ENCODE measurements at places on chromosomes 13 and 19. TPM values are rescaled to one million over a fixed set of nuclear protein-coding genes. Genes with fewer than 3 reads are reported as not detected.

GARIN5A gene
- 0.50 TPM for total RNA-seq

KLK2 gene
- not detected for total RNA-seq

KLF1 gene
- not detected for total RNA-seq

APLP1 gene
- not detected for total RNA-seq

FRY gene
- 18.4 TPM for total RNA-seq

SLC1A6 gene
- not detected for total RNA-seq

GRCh38 chr19:32771596-32771995 is 52.0 kb downstream of the TDRD12 start:
- DNase-seq = no peak

- no peak for DNase-seq
Measured at GRCh38 chr13:99963816-99964339, 7.7 kb downstream of the ZIC5 start.

DNA sequence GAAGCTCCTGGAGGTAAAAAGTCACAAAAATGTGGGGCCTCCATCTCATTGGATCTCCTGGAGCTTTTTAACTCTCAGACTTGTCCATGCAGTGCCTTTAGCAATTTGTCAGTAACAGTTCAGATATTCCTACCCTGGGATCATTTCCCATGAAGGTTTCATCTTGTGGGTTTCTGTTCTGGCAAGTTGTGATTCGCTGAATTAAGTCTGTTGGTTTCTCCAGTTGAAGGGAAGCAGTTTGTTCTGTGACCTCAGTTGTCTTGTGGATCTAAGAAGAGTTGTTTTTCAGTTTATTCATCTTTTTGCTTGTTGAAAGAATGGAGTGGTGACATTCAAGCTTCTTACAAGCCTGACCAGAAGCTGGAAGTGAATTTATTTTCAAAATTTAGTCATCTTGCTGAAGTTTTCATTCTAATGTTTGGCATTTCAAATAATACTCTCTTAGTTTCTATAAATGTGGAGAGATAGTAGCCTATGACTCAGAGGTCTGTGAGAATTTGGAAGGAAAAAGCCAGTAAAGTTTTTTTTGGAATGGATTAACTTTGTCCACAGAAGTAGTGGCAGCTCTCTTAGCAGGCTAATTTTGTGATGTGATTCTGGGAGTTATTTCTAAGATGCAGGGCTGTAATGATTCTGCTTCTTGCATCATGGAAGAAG is 120.1 kb upstream of the CSNK1A1L start:
- no peak for DNase-seq

- no peak for DNase-seq
Measured at GRCh38 chr19:7953060-7953459, 9.6 kb upstream of the TIMM44 start.

DNA sequence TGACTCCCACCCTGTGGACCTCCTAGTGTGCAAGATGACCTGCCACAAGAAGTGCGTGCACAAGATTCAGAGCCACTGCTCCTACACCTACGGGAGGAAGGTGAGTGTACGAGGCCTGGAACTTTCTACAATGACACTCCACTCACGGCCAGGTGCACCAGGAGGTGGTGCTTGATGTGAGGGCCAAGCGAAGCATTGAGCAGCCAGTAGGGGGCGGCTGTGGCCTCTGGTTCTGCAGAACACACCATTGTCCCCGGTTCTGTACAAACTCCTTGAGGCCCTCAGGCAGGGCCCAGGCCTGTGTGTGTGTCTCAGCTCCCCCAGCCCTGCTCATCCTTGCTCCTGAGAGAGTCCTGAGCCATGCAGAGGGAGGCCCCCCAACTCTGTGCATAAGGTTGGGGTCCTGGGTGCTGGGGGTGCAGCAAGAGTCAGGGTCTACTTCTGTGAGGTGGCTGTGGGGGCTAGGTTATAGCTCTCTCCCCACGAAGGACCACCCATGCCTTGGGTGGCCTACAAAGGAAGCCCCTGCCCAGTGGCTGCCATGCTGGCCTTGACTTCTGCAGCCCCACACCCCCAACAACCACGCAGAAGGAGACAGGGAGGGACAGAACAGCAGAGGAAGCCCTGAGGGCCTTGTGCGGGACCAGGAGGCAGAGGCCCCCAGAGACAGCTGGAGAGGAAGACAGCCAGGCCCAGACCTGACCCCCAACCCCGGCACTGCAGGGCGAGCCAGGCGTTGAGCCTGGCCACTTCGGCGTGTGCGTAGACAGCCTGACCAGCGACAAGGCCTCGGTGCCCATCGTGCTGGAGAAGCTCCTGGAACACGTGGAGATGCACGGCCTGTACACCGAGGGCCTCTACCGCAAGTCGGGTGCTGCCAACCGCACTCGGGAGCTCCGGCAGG is 9.7 kb upstream of the USE1 start:
- peak; percentile 76 for DNase-seq

DNA sequence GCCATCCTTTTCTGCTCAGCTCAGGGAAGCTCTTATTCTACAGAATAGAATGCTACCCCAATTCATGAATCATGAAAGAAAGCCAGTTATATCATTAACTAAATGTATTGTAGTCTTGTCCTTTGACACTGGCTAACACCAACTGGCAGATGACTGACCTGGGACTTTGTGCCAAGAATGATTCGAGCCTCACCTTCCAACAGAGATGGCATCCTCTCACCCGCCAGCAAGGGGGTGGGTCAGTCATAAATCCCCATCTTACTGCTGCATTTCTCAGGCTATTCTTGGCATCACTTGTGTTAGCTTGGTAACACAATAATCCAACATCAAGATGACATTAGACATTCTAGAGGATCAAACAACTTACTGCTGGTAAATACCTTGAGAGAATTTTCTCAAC is 1239.8 kb upstream of the MIR17HG start:
- no peak for DNase-seq

DNA sequence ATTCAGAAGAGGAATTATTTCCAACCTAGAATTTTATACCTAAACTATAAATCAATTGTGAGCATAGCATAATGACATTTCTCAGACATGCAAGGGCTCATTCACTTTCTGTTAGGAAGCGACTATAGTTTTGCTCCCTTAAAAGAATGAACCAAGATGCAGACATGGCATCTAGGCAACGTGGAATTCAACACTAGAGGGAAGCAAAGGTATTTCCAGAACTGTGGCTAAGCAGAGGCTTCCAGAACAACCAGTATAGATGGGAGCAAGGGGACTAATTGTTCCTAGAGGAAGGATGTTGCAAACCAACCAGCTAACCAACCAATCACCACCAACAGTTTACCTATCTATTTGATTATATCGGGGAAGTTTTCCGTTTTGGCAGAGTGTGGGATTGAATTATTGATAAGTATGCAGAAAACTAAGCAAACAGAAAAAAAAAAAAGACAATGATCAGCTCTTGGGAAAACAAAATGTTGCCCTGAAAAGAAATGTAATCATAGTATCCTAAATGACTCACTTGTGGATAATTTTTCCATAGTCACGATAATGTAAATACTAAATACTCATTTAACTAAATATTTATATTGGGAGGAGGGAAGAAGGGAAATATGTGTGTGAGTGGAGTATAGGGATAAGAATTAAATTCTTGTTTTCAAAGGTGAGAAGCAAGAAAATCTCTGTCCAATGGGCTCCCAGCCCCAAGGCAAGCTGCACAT is 21.1 kb downstream of the ARL11 start:
- no peak for DNase-seq

DNA sequence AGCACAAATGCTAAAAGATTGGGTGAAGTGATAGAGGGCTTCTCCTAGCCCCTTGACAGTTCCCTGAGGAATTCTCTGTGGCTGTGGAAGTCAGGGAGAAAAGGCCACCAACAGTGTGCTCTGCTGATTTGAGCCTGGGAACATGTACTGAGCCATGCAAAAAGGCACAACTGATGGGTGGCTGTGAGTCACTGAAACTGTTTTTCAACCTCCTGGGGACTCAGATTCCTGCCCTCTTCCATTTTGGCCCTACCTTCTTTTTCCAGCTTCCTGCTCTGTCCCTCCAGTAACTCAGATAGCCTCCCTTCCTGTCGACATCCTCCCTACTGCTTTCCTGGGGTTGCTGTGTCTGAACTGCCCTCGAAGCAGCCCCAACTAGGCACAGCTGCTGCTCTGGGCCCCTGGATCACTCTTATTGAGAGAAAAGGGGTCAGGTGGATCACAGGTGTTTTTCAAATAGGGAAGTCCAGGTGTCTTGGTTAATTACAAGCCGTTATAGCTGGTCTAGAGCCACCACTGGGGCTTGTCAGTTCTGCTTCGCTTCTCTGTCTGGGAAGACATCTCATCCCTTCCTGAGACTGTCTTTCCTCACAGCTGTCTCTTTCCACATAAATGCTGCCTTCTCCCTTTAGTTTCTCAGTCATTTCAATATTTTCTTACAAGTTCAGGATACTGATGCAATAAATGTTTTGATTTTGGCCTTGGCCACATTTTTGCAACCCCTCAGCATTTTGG is 13.7 kb downstream of the FAM124A start:
- DNase-seq = no peak

- peak; percentile 41 for DNase-seq
Measured at GRCh38 chr19:47107202-47107952, 6.2 kb downstream of the ZC3H4 start.

DNA sequence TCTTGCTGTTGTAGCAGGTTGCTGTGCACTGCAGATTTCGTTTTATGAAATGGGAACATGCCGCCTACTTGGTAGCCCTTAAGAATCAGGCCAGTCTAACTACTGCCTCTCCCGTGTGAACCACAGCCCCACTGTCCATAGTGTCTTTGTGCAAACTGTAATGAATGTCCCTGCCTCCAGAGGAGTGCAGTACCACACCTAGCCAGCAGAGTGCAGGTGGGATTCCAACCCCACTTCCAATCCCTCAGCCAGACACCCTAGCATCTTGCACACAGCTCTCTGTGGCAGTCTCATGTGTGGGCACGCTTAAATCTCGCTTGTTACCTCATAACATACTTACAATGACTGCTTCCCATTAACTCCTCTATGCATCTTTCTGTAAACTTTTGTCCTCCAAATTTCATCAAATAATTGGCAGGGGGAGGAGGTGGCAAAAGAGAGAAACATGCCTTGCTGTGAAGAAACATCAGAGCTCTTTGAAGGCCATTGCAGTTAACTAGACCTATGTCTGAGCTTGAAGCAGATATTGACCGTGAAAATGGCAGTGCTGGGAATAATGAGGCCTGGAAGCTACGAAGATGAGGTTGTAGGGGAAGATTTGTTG is 47.2 kb downstream of the ZAR1L start:
- DNase-seq = peak; percentile 63

DNA sequence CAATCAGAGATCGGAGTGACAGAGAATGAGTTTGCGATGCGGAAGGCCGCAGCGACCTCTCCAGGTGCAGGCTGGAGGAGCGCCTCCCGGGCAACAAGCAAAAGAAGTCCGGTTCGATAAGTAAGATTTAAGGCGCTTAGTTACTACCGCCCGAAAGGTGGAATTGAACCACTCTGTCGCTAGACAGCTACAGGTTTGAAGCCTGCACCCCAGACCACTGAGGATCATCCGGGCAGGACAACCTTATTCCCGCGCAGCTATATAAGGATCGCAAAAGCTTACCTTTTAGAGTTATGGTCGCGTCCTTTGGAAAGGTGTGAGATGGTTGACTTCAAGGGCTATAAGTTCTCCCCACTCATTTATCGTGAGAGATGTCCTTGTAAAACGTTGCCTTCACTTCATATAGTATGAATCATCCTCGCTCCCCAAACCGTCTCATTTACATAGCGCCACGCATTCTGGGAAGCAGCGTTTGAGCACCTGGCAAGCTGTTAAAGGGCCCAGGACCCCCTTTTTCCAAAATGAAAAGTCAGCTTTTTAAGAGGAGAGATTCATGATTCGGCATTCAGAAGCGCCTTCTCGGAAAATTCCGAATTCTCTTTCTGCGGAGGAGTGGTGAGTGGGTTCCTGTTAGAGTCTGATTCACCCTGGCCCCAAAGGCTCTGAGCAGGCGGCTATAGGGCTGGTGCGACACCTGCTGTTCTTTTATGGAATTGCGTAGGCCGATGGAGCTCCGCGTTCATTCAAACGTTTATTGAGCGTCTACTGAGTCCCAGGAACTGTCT is 10.8 kb downstream of the FOSB start:
- DNase-seq = peak; percentile 82

DNA sequence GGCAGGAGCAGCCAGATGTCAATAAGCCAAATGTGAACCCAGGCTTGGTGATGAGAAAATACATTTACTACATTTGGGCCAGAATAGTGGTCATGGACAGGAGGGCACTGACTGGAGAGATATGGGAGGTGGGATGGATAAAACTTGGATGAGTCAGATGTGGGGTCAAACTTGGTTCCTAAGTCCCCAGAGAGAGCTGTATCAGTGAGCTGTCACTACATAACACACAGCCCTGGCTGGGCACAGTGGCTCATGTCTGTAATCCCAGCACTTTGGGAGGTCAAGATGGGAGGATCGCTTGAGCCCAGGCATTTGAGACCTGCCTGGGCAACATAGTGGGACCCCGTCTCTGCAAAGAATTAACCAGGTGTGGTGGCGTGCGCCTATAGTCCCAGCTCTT is 51.6 kb upstream of the EHD2 start:
- no peak for DNase-seq

- peak; percentile 23 for DNase-seq
Measured at GRCh38 chr19:14476673-14477401, 1.7 kb upstream of the PTGER1 start.
